ENCODE measurements at places on chromosomes 12 and 14.

DNA sequence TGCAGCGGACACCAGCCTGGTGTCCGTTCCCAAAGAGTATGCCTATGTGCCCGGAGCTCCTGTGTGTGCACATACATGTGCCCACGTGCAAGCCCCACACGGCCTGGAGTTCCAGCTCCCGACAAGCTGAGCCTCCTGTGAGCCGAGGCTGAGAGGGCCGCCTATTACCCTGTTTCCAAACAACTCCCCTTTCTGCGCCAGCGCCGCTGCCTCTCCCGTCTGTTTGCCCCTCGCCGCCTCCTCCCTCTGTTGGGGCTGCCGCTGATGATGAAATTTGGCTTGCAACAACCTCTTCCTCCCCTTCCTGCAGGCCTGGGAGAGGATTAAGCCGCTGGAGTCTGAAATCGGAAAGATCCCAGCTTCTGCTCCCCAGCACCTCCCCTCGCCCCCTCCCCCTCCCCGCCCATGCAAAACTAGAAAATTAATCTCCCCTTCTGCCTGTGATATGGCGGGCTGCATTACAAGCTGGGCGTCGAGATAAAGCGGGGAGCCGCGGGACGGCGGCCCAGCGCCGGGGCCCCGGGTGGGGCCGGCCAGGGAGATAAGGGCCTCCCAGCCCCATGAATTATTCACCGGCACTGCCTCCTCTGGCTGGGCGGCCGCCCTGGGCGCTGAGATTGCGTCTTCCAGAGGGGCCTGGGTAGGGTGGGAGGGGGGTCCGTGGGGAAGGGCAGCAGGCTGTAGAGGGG, 6.8 kb upstream of the ASIC1 start:
- no peak for DNase-seq

DNA sequence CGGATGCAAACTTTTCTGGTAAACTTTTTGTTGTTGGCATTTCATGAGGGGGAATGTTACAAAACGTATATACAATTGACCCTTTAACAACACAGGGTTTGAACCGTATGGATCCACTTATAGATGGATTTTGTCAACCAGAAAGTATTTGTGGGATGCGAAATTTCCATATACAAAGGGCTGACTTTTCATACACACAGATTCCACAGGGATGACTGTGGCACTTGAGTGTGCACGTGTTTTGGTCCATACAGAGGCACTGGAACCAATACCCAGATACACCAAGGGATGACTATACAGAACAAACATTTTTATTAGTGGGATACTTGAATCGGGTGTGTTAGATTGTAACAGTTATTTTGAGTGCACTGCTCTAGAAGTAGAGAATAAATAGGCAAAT, 29.8 kb upstream of the CCT2 start:
- DNase-seq = no peak

GRCh38 chr12:87728931-87729593, 300.1 kb downstream of the C12orf50 start:
- no peak for DNase-seq

GRCh38 chr12:117216686-117217085, 26.4 kb upstream of the FBXO21 start:
- DNase-seq = no peak

GRCh38 chr12:109697877-109698468, 15.7 kb upstream of the FAM222A start:
- no peak for DNase-seq

GRCh38 chr12:131194166-131194565, 240.5 kb downstream of the ADGRD1 start:
- no peak for DNase-seq

- DNase-seq = no peak
These were observed 16.2 kb downstream of the ESRRB start for GRCh38 chr14:76391981-76392690.

DNA sequence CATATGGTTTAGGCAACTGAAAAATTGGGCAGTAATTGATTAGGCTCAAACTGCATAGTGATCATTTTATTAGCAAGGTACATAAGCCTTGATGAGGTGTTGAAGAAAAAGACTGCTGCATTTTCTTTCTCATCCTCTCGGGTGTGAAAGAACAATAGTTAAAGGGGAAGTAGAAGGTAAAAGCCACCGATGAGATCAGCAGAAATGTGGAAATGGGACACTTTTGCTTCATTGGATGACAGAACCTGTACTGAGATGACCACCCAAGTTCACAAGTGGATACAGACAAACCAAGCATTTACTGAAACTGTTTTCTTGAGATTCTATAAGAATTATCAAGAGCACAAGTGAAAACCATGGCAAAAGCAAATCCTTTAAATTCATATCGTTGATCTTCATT, 184.0 kb downstream of the TMX1 start:
- no peak for DNase-seq

DNA sequence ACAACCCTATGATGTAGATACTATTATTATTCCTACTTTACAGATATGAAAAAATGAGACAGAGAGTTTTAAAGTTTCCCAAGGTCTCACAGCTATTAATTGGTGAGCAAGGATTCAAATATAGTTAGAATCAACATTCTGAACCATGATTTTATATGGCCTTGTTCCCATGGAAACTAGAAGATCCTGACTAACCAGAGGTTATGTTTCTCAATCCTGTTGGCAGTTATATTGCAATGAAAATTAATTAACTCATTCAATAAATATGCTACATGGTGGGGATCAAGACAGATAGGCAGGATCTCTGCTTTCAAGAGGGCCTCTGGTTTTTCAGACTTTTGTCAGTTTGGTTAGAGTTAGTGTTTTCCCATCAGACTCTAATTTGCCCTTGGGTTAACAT, 9.3 kb upstream of the FUT8 start:
- no peak for DNase-seq

DNA sequence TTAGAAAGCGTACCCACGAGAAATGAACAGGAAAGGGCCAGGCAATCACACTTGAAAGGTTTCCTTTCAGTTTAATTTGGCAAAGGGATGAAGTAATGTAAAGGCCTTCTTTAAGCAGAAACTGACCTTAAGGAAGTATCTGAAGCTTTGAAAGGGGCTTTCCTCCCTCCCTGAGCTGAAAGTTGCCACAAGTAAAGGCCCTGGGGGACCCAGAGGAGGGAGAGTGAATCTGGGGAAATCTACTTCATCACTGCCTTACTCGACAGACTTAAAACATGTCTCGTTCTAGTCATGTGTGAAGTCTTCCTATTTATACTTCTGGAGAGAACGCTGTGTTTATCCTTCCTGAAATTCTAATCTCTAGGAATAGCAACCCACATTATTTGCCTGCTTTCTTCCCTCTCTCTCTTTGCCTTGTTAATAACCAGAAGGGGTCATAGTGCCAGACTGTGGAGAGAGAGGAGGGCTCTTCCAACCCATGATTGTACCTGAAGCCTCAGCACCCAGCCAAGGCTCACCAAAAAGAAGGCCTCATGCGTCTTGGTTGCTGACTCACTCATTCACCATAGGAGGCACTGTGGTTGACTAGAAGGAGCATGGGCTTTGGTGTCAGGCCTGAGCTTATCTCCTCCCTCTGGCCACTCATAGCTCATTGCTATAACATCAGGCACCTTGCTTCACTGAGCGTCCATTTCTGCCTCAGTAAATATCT, 10.2 kb upstream of the GPX2 start:
- DNase-seq = no peak

- DNase-seq = no peak
These were observed 10.6 kb downstream of the ACVRL1 start for GRCh38 chr12:51917746-51918453.

GRCh38 chr12:109875572-109876131, 4.7 kb downstream of the GLTP start:
- no peak for DNase-seq

DNA sequence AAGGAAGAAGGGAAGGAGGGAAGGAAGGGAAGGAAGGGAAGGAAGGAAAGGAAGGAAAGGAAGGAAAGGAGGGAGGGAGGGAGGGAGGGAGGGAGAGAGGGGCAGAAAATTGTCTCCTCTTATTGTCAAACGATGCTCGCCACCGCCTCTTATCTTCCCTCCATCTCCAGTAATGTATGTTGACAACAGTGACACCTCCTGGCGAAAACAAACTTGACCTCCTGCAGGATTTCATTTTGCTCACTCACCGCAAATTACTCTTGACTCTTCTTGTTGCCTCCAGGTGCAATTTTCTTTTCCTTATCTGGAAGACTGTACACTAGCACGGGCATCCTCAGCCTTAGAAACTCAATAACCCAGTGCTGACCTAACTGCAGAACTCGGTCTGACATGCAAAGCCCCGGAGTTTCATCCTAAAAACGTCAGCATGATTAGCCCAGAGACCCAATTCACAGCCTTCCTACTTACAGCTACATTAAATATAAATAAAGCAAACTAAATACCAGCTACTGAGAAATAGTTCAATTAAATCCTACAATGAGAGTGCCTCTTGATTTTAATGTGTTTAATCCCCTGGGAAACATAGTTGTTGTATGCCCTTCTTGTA, 512.4 kb upstream of the TMPO start:
- DNase-seq = peak; percentile 61

DNA sequence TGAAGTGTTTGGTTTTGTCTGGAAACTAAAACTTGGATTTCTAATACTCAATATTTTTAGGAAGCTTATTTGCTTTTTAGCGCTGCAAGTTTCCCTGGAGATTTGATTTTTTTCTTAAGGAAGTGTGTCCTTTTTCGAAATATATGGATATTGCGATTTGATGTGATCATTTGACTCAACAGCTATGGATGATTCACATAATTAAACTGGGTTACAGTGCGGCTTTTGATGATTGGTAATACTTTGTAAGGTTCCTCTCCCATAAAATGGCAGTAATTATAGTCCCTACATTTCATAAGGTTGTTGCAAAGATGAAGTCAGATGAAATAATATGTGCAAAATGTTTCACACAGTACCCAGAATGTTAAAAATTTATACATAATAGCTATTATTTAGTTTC, 13.1 kb downstream of the LDHB start:
- no peak for DNase-seq

GRCh38 chr12:114174326-114174725, 208.2 kb upstream of the RBM19 start:
- DNase-seq = no peak

- DNase-seq = no peak
These were observed 49.4 kb downstream of the CCNK start for GRCh38 chr14:99530407-99531155.

DNA sequence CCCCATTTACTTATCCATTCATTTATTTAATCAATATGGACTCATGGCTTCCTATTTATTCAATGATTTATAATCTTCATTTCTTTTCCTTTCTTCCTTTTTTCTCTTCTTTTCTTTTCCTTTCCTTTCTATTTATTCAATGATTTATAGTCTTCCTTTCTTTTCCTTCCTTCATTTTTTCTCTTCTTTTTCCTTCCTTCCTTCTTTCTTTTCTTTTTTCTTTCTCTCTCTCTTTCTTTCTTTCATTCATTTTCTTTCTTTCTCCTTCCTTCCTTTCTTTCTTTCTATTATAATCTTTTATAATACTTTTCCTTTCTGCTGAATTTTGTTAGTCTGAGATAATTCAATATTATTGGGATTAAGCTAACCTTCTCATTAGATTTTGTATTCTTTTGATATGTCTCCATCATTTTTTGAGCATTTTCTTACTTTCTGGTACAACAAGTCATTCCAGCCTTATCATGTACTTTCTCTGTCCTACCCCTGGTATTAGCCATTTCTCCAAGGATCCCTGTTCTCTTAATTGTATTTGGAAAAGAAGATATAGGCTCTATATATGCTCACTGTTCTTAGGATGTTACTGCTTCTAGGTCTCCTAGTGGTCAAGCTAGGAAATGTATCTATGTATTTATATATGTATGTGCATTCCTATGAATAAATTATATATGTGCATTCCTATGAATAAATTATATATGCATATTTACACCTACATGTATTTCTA, 12.1 kb downstream of the LACRT start:
- no peak for DNase-seq

GRCh38 chr12:13005649-13006048, 5.6 kb upstream of the HEBP1 start:
- no peak for DNase-seq

- DNase-seq = no peak
These were observed 2.0 kb upstream of the PCK2 start for GRCh38 chr14:24092110-24092504.

- DNase-seq = no peak
These were observed 12.2 kb downstream of the DEGS2 start for GRCh38 chr14:100147181-100147631.

DNA sequence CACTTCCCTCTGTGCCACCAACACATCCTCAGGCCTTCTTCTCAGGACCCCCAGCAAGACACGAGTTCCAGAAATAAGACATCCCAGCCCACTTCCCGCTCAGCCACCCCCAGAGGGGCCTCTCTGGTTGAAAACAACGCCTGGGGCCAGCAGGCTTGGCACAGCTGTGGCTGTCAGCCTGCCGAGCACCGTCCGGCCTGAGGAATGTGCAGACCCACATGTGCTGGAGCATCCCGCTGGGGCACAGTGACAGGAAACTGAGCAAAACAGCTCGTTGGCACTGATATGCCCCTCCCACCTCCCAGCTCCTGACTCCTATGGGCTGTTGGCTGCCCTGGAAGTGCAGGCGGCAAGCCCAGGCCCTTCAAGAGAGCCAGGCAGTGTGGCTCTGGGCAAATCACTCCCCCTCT, 1.4 kb downstream of the SYNE3 start:
- no peak for DNase-seq

DNA sequence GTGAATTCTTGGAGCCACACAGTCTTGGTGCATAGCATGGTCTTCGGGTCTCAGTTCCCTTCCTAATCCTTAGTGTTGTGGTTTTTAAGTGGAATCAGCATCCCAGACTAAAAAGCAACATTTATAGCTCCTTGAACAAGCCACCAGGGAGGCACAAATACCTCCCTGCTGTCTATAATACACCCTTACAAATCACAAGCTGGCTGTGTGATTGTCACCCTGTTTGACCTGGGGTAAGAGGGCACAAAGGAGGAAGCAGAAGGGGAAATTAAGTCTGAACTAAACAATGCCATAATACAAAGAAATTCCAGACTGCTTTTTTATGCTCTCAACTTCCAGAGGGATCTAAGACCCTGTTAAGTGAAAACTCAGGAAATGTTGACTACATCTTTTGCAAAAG, 7.7 kb upstream of the MMP19 start:
- DNase-seq = no peak

DNA sequence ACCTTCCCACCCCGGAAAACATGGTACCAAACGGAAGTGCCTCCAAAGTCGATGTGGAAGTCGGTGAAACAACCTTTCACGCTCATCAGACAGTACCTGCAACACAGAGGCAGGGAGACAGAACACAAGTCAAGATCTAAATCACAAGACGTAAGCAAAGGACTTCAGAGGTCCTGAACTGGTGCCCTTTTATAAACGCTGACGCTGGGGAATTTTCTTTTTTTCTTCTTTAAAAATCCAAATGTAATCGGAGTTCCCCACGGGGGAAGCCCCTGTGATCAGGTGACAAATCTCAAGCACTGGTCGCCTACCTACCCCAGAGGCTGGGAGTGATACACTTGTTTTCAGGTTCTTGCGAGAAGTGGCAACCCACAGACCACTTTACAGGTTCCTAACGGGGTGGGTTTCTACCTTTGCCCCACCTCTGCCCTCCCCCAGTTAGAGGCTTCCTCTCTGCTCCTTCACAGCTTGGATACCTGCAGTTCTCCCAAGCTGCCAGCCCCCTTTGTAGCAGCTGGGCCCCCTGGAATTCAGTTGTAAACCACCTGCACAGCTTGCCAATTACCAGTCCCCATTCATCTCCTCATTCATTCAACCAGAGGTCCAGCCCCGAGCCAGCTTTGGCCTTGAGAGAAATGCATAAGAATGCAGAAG, 46.2 kb downstream of the KDM2B start:
- no peak for DNase-seq

GRCh38 chr14:34502001-34502400, 37.5 kb downstream of the EAPP start:
- DNase-seq = no peak
